ENCODE measurements at places on chromosomes 13 and 19.

GRCh38 chr19:7550987-7551761 lies 15.7 kb downstream of the PNPLA6 start:
- no peak for DNase-seq

GRCh38 chr19:10603084-10603872 lies 16.2 kb upstream of the AP1M2 start:
- DNase-seq: no peak

- no peak for DNase-seq
Measured at GRCh38 chr19:28316464-28316863, 896.5 kb downstream of the UQCRFS1 start.

- DNase-seq: peak; percentile 60
Measured at GRCh38 chr19:35123573-35123972, 8.0 kb downstream of the FXYD3 start.

DNA sequence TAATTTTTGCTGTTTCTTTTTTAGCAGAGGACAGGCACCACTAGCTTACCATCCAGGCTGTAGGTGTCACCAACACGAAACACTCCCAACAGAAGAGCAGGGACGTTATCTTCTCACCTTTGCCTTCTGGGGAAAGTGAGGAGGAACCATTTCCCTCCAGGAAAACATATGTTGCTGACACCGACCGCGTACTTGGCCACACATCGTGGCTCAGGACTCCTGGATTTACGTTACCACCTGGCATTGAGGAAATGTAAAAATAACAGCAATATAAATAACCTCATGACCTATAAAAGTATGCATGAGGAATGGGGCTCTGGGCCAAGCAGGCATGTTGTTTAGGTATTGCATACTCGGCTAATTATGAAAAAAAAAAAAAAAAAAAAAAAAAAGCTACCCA lies 525.1 kb downstream of the MYO16 start:
- no peak for DNase-seq

DNA sequence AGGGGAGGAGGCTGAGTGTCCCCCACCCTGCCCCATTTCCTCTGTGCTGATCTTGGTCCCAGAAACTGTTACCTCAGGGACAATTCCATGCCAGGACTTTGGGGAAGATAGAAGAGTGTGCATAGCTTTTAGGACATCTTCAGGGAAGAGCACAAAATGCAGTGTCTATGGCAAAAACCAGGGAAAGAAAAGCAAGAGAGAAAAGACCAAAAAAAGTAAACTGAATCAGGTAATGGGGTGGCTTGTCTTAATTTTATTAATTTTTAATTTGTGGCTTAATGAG lies 109.4 kb downstream of the NDFIP2 start:
- no peak for DNase-seq

All from suppressor macrophage treated with lipopolysaccharide for 4 hours (primary cell).